LHCN-M2 (cell line): ENCODE measurements at places on chromosomes 6 and 20. TPM values are rescaled to one million over a fixed set of nuclear protein-coding genes. Genes with fewer than 3 reads are reported as not detected.

DNA sequence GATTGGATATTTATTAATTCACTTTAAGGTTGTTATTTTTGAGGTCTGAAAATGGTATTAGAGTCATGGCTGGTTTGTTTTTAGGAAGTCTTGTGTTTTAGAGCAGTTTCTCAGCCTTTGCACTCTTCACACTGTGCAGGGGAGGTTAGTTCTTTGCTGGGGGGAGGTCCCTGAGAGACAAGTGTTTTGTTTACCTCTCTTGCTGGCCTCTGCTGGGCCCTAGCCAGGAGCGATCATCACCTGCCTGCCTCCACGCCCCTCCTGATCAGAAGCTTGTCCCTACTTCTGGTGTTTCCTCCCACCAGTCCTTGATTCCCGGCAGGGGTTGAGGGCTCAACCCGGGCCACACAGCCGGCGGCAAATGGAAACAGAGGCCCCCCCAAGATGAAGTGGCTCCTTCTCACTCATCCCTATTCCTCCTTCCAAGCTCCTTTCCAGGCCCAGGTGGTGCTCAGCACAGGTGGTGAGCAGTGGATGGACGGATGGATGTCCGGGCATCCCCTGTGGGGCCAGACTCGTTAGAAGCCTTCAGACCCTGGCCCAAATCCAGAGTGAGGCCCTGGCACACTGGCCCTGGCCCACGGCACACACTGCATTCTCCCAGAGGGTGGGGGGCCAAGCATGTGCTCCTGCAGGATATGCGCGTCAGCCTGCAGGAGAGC, 51.3 kb downstream of the GRM4 start:
- no peak for DNase-seq

DNA sequence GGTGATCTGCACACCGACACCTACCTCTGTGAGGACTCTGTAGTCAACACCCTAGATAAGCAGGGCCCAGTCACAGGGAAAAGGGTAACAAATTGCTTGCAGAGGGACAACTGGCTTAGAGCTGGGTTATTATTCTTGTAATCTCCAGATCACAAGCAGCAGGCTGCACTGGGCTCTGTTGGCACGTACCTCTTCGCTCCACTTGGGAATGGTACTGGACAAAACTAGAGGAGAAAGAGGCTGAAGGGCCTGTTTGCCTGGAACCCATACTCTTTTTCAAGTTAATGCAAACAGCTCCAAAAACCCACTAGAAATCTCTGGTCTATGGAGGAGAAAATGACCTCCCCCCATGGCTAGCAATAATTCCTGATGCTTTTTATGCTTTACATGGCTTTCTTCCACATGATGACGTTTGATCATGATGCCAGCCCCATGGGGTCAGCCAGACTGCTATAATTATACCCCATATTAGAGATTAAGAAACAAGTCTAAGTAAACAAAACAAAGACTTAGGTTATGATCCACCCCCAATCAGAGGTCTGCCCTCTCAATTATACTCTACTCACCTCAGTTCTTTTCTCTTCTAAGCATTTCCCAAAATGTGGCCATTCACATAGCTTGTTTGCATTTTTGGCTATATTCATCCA, 190.0 kb downstream of the UNC5CL start:
- DNase-seq, result no peak

- no peak for DNase-seq
These were observed 94.8 kb upstream of the PHACTR1 start for GRCh38 chr6:12621754-12622153.

DNA sequence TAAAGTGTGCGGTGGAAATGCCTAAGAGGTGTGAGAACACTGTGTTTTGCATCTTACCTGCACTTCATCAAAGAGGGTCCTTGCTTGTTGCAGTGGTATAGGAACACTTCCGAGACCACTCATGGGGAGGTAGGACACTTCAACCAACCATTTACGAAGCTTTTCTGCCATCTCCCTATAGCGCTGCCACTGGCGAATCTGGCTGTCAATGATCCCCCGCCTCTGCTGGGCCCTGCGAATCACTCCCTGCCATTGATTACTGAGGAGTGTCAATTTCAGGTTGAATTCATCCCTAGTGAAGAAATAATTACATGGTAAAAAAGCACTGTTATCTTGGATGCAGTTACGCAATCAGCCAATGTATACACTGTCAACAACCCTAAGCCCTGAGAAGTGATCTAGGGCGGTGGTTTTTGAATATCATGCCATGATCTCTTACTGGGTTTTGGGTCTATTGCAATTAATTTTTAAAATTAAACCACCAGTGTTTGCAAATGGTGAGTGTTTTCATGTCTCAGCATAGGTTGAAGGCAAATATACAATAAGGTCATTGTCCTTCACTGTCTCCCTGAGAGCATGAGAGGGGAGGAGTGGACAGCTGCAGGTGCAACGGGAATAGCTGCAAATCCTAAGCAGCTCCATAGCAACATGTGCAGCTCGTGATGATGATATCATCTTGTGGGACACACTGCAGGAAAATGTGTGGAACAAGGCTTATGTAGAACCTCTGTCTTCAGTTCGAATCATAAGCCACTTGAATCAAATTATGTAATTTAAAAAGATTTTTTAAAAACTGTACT, 400.6 kb downstream of the ESR1 start:
- DNase-seq, result no peak

DNA sequence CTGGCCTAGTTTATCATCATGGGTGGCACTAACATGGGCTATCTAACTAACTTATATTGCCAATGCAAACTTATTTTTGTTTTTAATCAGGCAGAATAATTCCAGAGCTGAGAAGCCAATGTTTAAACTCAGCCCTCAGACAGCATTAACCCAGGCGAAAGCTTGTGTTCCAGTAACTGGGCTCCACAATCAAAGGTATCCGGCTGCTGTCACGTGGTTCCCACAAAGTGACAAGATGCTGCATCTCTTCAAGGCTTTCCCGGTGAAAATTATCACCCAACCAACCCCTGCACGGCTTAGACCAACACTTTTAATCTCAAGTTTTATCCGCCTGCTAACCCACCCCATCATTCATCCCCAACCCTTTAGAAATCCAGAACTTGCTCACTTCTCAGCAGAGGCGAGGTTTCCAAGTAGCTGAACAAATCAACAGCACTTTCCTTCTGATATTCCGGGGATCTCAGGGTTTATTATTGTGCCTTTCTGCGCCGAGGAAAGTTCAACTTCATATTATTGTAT, 885 bp downstream of the MTCL3 start:
- no peak for DNase-seq

- no peak for DNase-seq
These were observed at the start of gene BPI for GRCh38 chr20:38303908-38304379. Gene BPI (plus strand): TSS chr20:38304156. CDS start chr20:38304224, 68 bp downstream.

GRCh38 chr20:43590036-43590391, 723 bp upstream of the IFT52 start:
- no peak for DNase-seq

RBM24 gene
- total RNA-seq, result 40.5 and 60.7 TPM in 2 replicates

DNA sequence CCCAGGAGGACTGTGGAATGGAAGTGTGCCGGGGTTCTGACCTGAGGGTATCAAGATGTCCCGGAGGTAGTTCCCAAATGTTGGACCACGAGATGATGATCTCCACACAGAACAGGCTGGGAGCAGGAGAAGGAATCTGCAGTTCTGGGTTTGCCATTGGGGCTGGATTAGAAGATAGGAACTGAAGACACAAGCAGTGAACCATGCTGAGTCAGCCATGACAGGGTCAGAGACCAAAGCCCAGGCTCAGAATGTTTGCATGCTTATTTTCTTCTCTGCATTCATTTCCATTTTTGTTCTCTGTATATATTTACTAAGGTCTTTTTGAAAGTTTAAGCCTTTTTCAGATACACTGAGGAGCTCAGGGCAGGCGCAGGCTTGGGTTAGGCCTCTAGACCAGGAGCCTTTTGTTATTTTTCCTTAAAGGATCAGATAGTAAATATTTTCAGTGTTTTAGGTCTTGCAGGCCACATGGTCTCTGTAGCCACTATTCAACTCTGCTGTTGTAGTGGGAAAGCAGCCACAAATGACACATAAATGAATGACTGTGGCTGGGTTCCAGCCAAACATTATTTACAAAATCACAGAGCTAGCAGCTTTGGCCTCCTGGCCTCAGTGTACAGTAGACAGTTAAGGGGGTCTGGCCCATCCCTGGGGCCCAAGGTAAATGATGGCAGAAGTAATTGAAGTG, 28.5 kb downstream of the SLC35D3 start:
- DNase-seq, result peak; percentile 29

HDGFL1 gene
- not detected in 2 replicates for total RNA-seq

DNA sequence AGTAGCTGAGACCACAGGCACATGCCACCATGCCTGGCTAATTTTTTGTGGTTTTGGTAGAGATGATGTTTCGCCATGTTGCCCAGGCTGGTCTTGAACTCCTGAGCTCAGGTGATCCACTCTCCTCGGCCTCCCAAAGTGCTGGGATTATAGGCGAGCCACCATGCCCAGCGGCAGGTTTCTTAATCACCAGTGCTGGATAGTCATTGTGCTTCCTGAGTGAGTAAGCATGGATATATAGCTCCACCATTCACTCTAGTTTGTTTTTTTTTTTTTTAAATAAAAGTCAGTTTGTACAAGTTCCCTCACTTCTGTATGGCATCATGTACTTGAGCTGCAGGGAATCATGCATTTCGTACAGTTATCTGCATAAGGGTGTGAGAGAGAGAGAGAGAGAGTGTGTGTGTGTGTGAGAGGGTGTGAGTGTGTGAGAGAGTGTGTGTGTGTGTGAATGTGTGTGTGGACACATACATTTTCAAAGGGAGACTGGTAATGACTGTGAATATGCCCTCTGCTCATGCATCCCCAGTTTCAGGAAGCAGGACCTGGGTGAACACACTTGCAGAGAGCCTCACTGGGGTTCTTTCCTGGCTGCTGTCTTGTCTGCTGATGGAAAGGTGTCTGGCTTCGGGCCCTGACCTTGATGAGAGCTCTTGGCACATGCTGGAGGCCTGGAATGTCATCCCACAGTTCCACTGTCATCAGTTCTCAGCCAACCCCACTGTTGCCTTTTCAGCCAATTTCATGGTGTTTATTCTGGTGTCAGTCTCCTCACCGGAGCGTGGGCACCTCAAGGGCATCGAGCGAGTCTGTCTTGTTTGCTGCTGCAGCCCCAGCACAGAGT, 65.0 kb upstream of the XRN2 start:
- no peak for DNase-seq

- no peak for DNase-seq
These were observed 173.6 kb downstream of the TAF4 start for GRCh38 chr20:61891916-61892649.

ZDHHC14 gene
- 1.2 and 2.2 TPM in 2 replicates for total RNA-seq

DNA sequence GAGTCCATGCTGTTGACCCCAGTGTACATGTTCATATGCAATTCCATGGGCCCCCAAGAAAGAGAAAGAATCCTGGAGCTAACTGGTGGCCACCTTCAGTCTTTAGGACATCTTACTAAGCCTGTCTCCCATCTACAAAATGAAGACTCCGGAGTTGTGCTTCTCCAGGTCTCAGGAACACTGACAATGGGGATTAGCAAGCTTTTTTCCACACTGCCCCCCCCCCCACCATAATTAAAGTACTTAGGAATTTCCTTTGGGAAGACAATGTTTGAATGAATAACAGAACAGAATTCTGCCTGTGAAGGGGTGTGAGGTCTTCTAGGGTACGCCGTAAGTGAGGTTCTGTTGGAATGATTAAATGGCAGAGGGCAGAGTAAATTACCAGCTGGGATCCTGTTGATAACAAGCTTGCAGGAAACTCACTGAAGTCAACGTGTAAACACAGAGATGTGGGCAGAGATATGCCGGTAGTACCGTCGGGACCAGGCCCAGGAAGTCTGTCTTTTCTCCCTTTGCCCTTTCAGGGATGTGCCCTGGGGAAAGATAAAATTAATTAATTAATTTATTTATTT, 63.1 kb downstream of the ANKRD6 start:
- no peak for DNase-seq

GRCh38 chr6:142746524-142746923, 198.5 kb downstream of the HIVEP2 start:
- DNase-seq, result no peak

BPIFB4 gene
- total RNA-seq, result not detected in 2 replicates

GRCh38 chr20:56217829-56218228, 30.7 kb upstream of the MC3R start:
- DNase-seq, result no peak

DNA sequence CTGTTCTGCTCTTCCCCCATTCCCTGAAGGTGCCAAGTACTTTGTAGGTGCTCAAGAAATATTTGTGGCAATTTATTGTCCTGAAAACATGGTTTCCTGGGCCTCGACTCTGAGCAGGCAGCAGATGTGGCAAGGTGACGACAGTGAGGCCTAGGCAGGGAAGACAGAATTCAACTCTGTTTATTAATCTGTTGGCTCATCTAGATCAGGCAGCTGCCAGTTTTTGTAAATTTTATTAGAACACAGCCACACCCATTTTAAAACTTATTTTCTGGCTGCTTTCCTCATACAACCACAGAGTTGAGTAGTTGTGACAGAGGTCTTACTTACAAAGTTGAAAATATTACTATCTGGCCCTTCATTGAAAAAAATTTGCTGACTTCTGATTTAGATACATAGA, 24.5 kb downstream of the MAPK14 start:
- peak; percentile 34 for DNase-seq

MYCT1 gene
- 0.19 TPM in 1 of 2 replicates, not detected in the other for total RNA-seq

DNA sequence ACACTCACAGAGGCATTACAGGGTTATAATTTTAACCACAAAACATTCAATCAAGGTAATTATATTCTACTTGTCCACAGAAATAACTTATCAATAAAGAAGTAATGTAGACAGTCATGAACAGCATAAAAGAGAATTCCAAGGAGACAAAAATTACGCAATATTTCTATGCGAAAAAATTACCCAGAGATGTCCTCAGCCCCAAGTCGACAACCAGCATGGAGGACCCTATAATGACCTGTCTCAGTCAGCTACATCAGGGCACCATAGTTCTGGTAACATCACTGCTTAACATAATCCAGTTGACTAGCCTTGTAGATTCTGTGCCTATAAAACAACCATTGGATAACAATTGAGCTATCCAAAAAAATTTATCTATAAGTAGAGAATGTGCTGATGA, 579.8 kb downstream of the PRKN start:
- DNase-seq, result no peak

GRCh38 chr20:45322952-45323383, 14.9 kb upstream of the MATN4 start:
- peak; percentile 92 for DNase-seq

- no peak for DNase-seq
These were observed 71.4 kb downstream of the CARMIL1 start for GRCh38 chr6:25350573-25350972.
